ENCODE measurements at places on chromosomes 12 and 14. TPM values are rescaled to one million over a fixed set of nuclear protein-coding genes. Genes with fewer than 3 reads are reported as not detected.

Gene TTC7B
- 18.5 TPM for total RNA-seq

Gene SLC10A1
- not detected for total RNA-seq

Gene KERA
- total RNA-seq, result not detected

Gene UNC79
- total RNA-seq, result not detected

Gene C12orf50
- total RNA-seq, result not detected

Gene BEST3
- not detected for total RNA-seq

Gene YBX3
- total RNA-seq, result 199 TPM

Gene CCDC38
- not detected for total RNA-seq

Gene TGM1
- 1.2 TPM for total RNA-seq

Gene GPR68
- 0.30 TPM for total RNA-seq

Gene SYNDIG1L
- not detected for total RNA-seq

Gene LAG3
- 0.74 TPM for total RNA-seq

Gene CEP170B
- total RNA-seq, result 11.6 TPM

Gene TSPAN19
- total RNA-seq, result under 0.01 TPM

Gene CLEC4C
- total RNA-seq, result not detected

Gene DEGS2
- total RNA-seq, result not detected
